ENCODE measurements at places on chromosomes 7 and 10.

GRCh38 chr7:143419880-143420279 is 11.2 kb upstream of the EPHA1 start:
- no peak for DNase-seq

- peak; percentile 3 for DNase-seq
These were observed 851 bp downstream of the MKRN1 start for GRCh38 chr7:140478246-140479061.

GRCh38 chr7:132580277-132580676 is 4.0 kb upstream of the PLXNA4 start:
- DNase-seq: no peak

- DNase-seq: no peak
These were observed 187.9 kb downstream of the GATA3 start for GRCh38 chr10:8242295-8242872.

GRCh38 chr10:128817636-128818035 is 649.4 kb upstream of the MGMT start:
- no peak for DNase-seq

- no peak for DNase-seq
These were observed 731.1 kb downstream of the ZWINT start for GRCh38 chr10:55629793-55630490.

DNA sequence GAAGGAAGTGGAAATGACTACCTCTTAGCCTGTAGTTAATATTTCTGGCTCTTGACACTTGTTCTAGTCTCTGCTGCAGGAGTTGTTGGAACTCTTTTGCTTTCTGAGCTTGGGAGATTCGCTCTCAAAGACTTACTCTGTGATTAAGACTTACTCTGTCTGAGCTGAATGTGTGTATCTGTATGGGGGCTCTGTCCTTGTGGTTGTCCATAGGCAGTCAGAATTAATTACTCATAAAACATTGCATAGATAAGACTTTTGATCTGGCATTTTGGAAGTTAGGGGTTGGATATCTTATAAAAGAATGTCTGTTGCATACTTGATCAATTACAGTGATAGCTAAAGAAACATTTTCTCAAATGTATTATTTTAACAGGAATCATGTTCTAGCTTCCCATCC is 199.2 kb upstream of the KIAA1217 start:
- no peak for DNase-seq

GRCh38 chr10:8921568-8921967 is 867.1 kb downstream of the GATA3 start:
- DNase-seq: no peak

- no peak for DNase-seq
These were observed 5.5 kb downstream of the CREB3L2 start for GRCh38 chr7:137996386-137996851.

GRCh38 chr10:30747633-30748032 is 118.1 kb upstream of the LYZL2 start:
- no peak for DNase-seq

DNA sequence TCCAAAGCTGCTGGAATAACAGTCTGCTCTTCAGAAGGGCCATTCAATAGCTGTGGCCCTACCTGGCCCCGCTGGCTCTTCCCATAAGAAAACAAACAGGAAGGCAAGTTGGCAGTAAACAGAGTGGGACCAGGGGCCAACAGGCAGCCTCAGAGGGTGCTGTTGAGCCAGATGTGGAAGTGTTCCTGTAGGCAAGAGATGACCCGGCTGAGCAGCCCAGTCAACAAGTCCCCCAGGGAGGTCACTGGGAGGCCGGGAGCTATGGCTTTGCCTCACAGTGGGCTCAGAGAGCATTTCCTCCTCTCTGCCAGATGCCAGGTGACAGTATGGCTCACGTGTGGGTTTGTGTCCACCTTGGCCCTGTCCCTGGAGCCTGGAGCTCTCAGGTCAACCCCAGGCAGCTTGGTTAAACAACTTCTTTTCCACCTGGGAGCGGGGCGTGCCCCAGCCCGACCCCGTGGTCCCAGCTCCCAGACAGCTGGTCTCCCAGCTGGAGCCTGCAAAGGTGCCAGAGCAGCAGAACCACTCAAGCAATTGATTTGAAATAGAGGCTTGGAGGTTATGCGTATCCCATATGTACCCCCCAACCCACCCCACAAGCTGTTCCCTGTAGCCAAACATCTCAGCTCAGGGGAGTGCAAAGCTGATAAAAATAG is 33.8 kb upstream of the LOXL4 start:
- DNase-seq: no peak

DNA sequence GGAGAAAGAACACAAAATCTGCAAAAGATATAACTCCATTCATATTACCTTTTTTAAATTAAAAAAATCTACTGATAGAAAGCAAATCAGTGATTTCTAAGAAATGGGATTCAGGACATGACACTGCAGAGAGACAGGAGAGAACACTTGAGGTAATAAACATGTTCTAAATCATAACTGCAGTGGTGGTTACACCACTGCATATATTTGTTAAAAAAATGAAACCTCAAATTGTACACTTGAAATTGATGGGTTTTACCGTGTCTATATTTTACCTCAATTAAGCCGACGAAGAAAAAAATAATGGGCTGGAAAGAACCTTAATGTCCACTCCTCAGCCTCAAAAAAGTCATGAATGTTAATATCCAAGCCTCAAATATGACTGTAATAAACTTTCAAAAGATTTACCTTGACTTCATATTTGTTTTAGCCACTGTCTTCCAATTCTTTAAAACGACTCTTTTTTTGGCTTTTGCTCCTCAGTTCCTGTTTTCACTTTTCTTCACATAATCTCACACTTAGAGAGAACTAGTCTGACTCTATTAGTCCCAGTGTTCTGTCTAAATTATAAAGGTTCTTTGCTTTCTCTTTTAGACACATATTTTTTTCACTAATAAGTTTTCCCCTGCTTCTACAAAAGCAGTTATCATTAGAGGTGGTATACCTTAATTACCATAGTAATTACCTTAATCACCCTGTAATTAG is 502.4 kb downstream of the GRM8 start:
- no peak for DNase-seq

DNA sequence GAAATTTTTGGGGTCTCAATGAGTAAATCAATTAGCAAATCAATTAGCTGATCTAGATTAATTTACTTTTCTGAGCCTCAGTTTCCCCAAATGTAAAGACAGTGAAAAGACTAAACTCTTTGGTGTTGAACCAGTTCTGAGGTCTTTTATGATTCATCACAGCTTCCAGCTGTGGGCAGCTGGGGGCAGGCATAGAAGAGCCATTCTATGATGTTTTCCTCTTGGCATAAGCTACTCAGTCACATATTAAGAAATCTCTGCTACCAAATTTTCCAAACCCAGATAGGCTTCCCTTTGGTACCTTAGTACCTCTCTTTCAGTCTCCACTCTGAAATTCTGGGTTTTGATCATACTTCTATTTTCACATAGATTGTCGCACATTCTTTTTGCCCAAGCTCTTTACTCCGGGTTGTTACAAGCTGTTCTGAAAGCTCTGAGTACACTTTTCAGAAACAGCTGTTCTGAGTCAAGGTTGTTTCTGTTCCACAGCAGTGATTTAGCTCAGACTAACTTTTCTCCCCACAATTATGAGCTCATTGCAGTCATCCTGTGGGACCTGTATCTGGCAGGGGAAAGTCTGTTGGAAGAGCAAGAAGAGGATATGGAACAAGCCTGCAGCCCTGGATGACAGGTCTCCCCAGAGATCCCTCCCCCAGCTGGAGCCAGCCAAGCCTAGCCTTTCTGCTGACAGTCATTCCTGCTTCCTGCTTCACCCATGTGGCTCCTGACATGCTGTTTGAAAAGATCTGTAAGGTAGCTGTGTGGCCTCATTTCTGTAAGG is 599.6 kb upstream of the GHITM start:
- DNase-seq: no peak

GRCh38 chr10:14593806-14594205 is 180.9 kb downstream of the FAM107B start:
- no peak for DNase-seq

DNA sequence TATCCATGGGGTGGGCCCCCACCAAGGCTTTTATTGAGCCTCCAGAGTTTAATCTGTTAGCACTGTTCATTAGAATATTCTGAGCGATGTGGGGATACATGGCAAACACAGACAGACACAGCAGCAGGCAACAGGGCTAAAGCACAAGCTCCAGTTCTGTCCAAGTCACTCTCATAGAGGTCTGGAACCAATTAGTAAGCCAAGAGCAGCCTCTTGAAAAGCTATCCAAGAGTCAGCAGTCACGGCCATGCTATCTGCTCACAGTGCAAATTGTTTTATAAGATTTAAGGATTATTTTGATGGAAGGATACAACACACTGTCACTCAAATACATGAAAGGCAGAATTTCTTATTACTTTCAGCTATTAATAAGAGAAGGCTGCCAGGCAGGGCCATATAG is 86.4 kb upstream of the DGKB start:
- no peak for DNase-seq

DNA sequence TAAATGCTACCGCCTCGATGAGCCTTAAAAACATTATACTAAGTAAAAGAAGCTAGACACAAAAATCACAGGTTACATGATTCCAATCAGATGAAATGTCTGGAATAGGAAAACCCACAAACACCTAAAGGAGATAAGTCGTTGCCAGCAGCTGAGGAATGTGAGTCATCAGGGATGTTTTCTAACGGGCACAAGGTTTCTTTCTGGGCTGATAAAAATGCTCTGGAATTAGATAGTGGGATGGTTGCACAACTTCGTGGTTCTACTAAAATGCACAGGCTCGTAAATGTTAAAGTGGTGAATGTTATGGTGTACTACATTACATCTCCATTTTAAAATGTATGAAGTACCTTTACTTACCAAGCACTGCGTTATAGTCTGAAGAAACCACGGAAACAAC is 9.7 kb downstream of the ABLIM1 start:
- DNase-seq: no peak

GRCh38 chr7:104950754-104951153 is 63.3 kb upstream of the KMT2E start:
- no peak for DNase-seq

DNA sequence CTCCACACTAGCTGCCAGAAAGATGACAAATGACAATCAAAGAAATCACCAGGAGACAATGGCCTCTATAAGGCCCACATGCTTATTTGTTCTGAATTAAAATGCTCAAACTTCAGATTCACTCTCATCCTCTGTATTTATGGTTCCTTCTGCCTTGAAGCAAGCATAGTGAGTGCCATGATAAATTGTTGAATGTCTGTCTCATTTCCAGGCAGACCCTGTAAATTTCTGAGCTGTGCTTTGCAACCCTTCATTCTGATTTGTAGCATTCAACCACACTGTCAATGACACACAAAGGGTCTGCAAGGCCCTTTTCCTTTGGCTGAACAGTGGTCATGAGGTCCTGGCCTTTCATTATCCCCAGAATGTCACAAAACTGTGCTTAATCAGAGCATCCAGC is 506.6 kb upstream of the GHITM start:
- no peak for DNase-seq

DNA sequence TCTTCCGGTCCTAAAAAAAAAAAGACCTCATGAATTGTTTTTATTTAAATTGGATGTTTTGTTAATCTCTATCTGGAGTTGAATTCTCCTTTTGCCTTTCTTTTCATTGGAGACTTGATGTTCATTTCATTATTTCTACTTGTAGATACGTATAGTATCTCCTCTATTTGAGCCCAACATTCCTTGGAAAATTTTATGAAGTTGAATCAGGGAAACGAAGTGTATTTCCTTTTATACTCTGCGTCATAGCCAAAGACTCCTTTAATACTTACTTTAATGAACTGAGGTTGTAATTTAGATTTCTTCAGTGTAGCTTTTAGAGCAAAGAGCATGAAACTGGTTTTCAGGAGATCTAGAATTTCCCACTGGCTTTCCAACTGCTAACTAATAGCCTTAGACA is 132.4 kb downstream of the KIAA1217 start:
- DNase-seq: no peak

DNA sequence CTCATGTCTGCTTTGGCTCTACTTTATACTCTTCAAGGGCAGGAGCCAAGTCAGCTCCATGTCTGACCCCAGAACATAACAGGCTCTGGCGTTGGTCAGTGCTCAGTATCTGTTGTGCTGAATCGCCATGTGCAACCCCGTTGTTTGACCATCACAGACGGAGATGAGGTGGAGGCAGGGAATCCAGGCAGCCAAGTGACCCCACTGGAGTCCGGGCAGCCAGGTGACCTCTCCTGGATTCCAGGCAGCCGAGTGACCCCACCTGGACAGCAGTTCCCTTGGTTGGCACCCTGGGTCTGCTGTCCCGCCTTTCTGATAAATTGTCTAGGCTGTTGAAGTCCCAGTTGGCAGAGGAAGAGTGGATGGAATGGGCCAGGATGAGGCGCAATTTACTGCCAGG is 232.2 kb downstream of the TCERG1L start:
- no peak for DNase-seq

GRCh38 chr10:101770331-101771215 is 5.3 kb downstream of the FGF8 start:
- no peak for DNase-seq

DNA sequence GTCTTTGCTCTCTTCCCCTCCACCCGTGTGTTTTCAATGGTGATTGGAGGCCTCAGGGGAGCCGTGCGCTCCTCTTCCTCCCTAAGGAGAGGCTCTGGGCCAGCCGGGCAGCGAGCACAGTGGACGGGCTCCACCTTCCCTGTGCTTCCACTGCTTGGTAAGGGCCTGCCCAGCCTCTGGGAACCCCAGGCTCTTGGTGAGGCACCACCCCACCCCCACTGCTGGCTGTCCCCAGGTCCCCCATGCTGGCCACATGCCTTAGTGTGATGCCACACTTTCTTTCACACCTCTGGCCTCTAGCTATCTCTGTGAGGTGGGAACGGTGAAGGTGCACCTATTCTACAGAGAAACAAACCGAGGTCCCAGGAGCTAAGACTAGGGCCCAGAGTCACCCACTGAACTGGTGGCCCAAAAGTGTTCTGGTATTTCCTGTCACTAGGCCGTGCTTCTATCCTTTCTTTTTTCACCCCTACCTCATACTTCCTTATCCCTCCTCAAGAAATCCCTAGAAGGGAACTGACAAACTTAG is 53.3 kb downstream of the UNC5B start:
- DNase-seq: no peak

GRCh38 chr7:18212758-18213157 is 185.1 kb upstream of the PRPS1L1 start:
- no peak for DNase-seq

DNA sequence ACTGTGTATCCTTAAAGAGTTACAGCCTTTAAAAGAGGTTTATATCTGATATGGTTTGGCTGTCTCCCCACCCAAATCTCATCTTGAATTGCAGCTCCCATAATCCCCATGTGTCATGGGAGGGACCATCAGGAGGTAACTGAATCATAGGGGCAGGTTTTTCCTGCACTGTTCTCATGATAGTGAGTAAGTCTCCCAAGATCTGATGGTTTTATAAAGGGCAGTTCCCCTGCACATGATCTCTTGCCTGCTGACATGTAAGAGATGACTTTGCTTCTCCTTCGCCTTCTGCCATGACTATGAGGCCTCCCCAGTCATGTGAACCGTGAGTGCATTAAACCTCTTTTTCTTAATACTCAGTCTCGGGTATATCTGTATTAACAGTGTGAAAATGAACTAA is 9.7 kb downstream of the RTKN2 start:
- no peak for DNase-seq

- no peak for DNase-seq
These were observed 7.9 kb upstream of the ATE1 start for GRCh38 chr10:121935702-121936101.
